ENCODE measurements at places on chromosomes 13 and 19.

DNA sequence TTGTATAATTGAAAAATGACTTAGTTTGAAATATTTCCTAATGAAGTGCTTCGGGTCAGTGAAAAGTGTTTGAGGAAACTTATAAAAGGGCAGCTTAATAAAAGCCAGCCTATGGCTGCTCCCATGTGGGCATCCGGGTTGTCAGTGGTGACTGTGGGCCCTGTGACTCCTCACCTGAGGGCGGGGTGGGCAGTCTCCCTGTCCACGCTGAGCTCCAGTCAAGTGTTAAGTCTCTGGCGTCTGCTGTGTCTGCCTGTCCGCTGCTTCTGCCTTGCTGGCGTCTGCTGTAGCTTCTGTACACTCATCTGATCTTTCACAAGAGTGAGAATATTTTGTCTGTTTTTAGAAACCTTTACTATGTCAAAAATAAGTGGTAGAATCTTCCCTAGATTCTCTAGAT, 7.1 kb downstream of the LAMP1 start:
- DNase-seq: no peak

- no peak for DNase-seq
Observed at GRCh38 chr13:86813198-86813597, 858.0 kb upstream of the SLITRK5 start.

GRCh38 chr13:33994826-33995502, 177.0 kb downstream of the RFC3 start:
- DNase-seq: no peak

DNA sequence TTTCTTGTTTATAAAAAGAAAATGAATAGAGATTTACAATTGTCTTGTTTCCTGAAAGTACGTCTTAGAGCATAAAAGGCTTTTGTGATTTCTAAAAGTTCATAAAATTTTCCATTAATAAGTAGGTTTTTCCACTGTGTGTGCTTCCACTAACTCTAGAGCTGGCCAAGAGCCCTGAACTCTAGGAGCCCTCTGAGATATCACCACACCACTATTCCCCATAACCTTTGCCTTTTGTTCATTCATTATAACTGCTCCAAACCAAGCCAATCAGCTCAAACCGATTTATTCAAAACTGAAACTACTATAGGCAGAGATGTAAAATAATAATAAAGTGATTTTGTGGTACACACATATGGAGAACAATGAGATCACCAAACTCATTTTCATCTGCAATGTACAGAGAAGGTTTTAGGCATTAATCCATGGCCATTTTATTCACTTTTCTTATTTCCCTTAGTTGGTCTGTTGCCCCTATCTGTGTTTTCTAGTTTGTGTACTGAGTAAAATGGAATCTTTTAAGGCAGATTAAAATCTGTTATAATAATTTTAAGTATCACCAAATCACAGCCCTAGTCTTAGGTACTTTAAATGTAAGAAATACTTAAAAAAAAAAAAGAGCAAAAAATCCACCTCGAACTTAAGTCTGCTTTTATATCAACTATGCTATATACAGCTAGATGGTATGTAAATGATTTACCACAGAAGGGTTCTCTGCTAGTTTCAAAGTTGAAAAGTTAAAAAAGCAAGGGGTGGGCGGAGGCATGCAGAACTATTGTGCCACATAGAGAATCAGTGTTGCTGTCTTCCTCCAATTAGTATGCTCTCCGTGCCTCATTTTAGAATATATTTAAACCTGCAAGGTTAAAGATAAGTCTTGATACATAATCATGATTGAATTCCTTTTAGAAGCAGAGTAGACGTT, 311.3 kb downstream of the KLF12 start:
- no peak for DNase-seq

DNA sequence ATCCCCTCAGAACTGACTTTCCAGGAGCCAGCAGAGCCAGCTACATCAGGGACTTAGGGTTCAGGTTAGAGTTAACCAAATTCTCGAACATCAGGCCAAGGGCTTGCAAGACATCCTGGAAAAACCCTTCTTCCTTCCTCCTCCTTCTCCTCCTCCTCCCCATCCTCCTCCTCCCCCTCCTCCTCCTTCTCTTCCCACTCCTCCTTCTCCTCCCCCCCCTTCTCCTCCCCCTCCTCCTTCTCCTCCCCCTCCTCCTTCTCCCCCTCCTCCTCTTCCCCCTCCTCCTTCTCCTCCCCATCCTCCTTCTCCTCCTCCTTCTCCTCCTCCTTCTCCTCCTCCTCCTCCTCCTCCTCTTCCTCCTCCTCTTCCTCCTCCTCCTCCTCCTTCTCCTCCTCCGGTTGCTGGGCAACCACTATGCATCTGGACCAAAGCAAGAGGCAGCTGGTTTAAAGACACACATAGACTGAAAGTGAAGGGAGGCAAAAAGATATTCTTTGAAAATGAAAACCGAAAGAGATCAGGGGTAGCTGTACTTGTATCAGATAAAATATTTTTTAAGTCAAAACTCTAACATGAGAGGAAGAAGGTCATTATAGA, 5.9 kb upstream of the CCL25 start:
- no peak for DNase-seq

DNA sequence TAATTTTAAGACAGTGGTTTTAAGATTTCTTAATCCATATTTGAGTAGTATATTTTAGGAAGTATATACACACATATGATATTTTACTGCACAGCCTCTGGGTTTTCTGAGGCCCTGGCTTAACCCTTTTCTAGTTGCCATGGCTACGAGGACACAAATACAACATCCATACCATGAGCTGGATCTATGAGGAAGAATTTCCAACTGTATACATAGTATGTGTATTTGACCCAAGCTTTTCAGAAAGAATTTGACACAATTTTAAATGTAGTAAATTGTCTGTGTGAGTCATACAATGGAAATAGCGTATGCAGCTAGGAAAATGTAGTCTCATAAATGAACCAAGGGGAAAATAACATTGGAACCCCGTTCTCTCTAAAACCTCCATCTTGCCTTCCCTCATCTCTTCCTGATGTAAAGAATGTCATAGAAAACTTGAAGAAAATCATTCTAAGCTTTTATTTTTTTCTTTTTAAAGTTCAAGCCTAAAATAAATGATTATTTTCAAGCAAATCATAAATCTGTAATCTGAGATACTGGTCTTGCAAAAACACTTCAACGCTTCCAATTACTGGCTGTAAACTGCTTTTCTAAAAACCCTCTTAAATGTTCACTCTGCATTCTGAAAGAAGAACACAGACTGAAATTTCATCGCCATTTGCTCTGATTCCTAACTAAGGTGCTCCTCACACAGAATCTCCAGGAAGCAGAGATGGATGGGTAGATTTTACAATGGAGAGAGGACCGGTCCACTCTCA, 172.4 kb downstream of the LACC1 start:
- no peak for DNase-seq

GRCh38 chr19:44753626-44753931, 5.1 kb downstream of the BCL3 start:
- DNase-seq: no peak

DNA sequence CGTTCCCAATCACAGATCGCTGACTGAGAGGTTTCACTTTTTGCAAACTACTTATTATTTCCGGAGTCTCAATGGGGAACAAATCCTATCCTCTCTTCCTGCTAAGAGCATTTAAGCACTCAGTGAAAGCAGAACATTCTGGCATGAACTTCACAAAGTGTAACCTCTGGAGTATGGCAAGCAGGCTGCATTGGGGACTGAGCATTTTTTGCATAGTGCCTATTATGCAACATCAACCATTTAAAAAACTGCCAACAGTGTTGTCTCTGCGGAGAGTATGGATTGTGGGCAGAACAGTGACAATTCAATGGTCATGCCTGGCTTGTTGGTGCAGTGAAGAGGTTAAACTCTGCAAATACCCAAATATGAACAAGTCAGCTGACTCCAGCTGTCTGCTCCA, 484.6 kb downstream of the OLFM4 start:
- no peak for DNase-seq

- DNase-seq: peak; percentile 58
Observed at GRCh38 chr19:1450735-1451731, 1.1 kb downstream of the APC2 start.

DNA sequence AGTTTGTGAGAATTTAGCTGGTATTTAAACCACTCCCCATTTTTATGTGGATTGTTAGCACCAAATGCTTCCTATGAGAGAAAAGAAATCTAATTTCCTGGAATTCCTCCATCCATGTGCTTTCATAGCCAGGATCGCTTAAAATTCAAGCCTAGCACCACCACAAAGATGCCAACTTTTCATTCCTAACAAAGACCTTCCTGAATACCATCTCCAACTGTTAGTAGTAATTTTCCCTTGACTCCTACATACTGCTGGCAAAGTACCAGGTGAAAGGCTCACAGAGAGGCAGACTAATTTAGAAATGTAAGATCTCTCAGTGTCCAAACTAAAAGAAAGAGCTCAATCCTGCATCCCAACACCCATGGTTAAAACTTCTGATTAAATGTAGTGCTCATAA, 386.3 kb downstream of the KCTD12 start:
- DNase-seq: no peak

DNA sequence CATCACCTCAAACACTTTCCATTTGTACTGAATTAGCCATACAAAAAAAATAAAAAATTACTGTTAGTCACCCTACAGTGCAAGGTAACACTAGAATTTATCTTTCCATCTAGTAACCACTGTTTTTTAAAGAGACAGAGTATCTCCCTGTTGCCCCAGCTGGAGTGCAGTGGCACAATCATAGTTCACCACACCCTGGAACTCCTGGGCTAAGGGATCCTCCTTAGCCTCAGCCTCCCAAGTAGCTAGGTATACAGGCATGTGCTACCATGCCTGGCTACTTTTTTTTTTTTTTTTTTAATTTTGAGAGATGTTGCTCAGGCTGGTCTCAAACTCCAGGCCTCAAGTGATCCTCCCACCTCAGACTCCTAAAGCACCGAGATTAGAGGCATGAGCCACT, 17.9 kb downstream of the ANKRD10 start:
- no peak for DNase-seq

GRCh38 chr13:49302817-49303216, 55.1 kb downstream of the CDADC1 start:
- DNase-seq: no peak

GRCh38 chr19:7512400-7512851, 3.5 kb upstream of the ZNF358 start:
- DNase-seq: no peak

GRCh38 chr13:113861433-113862030, 2.3 kb downstream of the GAS6 start:
- DNase-seq: no peak

DNA sequence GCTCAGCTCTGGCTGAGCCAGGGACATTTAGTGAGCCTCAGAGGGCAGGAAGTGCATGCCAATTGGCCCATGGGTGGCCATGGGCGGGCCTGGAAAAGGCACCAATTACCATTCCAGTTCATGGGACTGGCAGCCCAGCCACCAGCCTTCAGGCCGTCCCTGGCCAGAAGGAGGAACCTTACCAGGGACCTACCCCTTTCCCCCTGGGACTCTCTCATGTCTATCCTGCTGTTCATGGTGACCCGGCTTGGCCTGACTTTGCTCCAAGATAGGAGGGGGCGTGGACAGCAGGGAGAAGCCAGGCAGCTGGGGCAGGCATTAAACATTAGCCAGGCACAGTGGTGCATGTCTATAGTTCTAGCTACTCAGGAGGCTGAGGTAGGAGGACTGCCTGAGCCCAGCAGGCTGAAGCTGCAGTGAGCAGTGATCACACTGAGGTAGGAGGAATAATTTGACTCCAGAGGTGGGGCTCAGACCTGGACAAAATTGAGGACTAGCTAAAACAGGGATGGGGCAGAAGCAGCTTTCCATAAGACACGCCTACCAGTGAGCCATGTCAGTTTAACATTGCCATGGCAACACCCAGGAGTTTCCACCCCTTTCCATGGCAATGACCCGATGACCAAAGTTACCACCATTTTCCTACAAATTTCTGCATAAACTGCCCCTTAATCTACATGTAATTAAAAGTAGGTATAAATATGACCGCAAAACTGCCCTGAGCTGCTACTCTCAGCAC, 14.3 kb upstream of the ZNF426 start:
- DNase-seq: no peak

DNA sequence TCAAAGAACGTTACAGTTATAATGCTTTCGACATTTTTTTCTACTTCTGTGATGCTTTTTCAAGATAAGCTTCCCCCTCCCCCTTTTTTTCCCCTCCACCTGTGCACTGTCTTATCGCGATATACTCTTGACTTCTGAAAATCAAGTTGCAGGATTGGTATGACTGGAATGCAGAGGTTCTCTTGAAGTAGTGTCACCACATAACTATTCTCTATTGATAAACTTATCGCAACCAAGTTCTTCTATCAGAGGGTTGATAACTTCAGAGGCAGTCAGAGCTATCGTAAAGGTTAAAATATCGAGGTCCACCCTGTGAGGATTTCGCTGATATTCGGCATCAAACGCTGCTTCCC, 820 bp downstream of the EID2 start:
- DNase-seq: no peak

GRCh38 chr13:30354493-30355383, 47.4 kb upstream of the KATNAL1 start:
- DNase-seq: no peak

DNA sequence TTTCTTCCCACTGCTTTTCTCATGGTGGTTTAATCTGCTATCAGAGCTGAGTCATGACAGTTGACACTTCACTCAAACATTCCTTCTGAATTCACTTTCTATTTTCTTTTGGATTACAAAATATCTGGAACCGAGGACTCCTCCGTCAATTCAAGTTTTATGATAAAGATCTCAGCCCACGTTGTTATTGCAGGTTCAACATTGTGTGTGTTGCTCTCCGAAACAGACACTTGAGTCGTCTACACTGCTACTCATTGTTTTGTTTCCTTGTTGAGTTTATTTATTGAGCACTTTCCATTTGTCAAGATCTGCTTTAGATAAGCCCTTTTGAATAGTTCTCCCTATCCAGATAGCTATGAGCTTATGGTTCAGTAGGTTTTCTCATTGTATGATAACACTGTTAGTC, 636.1 kb upstream of the GPC6 start:
- DNase-seq: no peak

GRCh38 chr13:86085890-86086289, 286.7 kb upstream of the SLITRK6 start:
- no peak for DNase-seq

DNA sequence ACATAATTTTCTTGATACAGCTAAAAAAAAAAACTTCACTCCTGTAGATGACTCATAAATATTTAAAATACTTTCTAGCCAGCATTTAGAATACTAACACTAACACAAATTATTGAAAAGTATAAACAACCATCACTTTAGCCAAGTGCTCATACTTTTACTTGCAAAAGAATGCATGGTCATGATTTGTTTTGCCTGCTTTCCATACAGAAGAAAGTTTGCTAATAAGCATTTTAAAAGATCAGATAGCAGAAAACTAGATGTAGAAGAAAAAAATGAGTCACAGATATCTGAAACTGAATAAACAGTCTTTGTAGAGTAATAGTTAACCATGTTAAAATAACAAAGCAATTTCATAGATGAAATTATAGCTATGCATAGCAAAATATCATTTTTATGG, 2280.4 kb upstream of the PCDH20 start:
- DNase-seq: no peak

- no peak for DNase-seq
Observed at GRCh38 chr19:41001243-41001971, 10.3 kb downstream of the CYP2B6 start.

DNA sequence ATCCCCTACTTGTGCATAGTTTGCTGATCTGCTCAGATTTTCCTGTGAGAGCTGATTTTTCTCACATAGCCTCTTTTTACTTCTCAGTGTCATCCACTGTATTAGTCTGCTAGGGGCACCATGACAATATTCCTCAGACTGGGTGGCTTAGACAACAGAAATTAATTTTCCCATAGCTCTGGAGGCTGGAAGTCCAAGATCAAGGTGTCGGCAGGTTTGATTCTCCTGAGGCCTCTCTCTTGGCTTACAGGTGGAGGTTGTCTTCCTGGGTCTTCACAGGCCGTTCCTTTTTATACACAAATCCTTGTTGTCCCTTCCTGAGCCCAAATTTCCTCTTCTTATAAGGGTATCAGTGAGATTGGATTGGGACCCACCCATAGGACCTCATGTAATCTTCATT, 9.2 kb downstream of the LRCH1 start:
- DNase-seq: no peak

Data from hypothalamus (tissue), 51 donors.